ENCODE measurements at places on chromosomes 5 and 9. TPM values are rescaled to one million over a fixed set of nuclear protein-coding genes. Genes with fewer than 3 reads are reported as not detected.
A peak's percentile ranks its signal among the peaks of the same experiment; 100 is the strongest.

DNA sequence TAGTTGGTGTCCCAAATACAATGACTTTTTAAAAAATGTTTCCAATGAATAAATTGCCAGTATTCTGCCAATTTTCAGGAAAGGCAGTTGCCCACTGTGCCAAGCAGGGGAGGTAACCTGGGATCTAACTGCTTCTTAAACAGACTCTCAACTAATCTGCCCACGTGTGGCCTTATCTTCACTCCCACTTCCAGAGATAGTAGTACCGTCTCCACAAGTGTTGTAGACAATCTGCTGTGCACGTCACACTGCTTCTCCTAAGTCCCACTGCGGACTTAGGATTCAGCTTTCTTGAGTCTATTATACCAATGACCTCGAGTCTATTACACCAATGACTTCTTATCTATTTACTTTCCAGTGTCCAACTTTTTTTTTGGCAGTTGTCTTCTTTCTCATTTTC lies 21.2 kb downstream of the POU4F3 start:
- DNase-seq = no peak

GRCh38 chr9:20095430-20096092 lies 306.7 kb upstream of the SLC24A2 start:
- no peak for DNase-seq

- no peak for DNase-seq
Measured at GRCh38 chr5:135029477-135030122, 4.4 kb downstream of the PITX1 start.

DNA sequence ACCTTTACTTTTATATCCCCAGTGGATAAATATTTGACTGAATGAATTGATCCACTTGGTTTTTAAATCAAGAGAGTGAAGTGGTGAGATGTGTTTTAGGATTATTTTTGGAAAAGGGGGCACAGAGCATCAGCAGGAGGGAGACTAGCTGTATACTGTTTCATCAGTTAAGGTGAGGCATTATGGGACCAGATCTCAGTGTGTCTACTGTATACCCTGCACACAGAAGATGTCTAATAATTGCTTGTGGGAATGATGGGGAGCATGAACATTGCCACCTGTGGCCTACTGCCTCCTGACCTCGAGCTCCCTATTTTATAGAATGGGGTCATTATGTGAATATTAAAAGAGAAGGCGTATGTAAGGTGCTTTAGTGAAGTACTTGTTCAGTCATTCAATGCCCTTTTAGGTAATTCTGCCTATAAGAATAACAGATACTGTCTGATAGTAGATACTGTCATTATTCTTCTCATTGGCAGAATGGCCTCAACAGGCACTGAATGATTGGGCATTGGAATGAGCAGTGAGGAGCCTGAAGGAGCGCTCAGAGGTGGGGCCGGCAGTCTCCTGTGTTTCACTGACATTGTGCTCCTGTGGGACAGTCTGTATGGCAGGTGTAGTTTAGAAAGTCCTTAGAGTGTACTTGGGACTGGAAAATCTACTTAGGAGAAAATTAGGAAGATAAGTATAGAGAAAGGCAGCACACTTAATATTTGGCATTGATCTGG lies 47.4 kb upstream of the FAM120AOS start:
- DNase-seq = no peak

- DNase-seq = no peak
Measured at GRCh38 chr9:109213285-109214121, 46.5 kb upstream of the FRRS1L start.

GRCh38 chr5:38467353-38468040 lies 88.9 kb downstream of the LIFR start:
- peak; percentile 84 for DNase-seq

DNA sequence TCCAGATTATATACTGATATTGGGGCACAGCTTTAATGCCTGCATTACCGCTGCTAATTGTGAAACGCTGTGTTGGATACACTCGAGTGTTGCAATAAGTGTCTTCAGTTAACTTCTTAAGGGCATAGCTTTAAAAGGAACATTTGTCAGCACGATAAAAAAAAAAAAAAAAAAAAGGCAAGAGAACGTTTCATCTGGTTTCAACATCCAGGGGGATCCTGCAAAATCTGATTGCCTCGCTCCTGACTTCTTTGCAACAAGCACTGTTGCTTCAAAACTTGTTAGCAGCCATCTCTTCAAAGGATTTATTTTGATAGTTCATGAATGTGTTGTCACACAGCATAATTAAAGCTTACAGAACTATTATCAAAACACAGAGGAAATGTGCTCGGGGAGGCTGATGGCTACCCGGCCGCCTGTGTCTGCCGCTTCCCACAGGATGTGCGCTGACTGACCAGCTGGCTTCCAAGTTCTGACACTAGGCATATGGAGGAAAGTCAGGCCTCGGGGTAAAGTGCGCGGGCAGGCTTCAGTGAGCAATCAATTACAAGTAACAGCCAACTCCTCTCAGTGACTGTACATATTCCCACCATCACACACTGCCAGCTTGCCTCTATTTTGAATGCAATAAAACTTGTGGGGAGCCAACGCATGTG lies 77.7 kb downstream of the EBF1 start:
- peak; percentile 75 for DNase-seq

GRCh38 chr5:147303976-147304375 lies 69.2 kb downstream of the STK32A start:
- DNase-seq = no peak

- DNase-seq = no peak
Measured at GRCh38 chr9:132543960-132544359, 38.4 kb upstream of the BARHL1 start.

DNA sequence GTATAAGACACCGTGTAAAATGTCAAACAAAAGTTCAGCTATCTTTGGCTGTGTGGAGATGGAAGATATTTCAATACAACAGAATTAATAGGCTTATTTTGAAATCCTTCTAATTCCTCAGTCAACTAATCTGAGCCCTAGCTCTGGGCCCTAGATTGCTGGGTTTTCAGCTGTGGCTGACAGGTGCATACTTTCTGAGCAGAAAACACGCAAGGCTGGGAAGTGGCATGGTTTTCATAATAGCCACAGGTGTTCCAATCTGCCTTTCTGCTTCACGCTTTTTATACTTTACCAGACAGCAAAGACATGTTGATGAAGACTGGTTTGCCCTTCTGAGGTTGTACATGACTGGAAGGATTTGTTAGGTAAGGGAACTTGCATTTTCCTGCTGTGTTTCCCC lies 20.7 kb upstream of the XPA start:
- DNase-seq = no peak

GRCh38 chr9:137454597-137455358 lies 4.4 kb downstream of the NSMF start:
- DNase-seq = peak; percentile 81

DNA sequence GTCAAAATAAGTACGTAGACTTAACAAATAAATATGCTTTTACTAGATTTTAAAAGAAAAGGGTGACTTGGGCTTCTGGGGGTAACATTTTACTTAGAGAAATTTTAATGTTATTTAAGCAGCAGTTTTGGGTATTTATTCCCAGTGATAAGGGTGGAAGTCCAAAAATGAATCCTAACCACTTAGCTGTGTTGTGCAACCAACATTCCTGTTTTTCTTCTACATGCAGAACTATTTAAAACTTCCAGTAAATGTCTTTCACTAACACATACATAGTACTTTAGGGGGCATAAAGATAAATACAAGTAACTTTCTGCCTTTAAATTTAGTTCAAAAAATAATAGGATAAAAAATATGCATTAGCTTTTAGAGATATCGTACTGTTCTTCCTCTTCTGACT lies 436.7 kb downstream of the CTNND2 start:
- no peak for DNase-seq

GRCh38 chr5:112205846-112206245 lies 213.2 kb downstream of the EPB41L4A start:
- no peak for DNase-seq

- no peak for DNase-seq
Measured at GRCh38 chr5:72767289-72768010, 49.0 kb upstream of the TNPO1 start.

GRCh38 chr5:170297589-170298462 lies at the start of gene LCP2:
Gene LCP2, minus strand, starts transcription at chr5:170297777. Its CDS starts 166 bp downstream, at chr5:170297611.
- DNase-seq = peak; percentile 59

- no peak for DNase-seq
Measured at GRCh38 chr5:178335302-178336030, 102.9 kb upstream of the PHYKPL start.

DNA sequence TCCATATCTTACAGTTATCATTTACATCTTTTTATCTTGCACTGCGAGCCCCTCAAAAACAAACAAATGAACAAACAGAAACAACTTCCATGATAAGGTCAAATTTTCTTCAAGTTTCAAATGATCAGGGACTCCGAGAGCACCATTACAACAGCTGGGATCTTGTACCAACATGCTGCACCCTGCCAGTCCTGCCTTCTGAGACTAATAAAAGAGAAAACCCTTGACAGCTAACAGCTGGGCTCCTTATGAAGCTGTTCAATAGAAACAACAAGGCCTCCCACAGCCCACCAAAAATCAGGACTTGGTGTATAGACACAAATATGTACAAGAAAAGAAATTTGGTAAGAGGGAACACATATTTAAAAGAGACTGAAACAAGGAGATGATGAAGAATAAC lies 985.3 kb upstream of the DMAC1 start:
- no peak for DNase-seq

DNA sequence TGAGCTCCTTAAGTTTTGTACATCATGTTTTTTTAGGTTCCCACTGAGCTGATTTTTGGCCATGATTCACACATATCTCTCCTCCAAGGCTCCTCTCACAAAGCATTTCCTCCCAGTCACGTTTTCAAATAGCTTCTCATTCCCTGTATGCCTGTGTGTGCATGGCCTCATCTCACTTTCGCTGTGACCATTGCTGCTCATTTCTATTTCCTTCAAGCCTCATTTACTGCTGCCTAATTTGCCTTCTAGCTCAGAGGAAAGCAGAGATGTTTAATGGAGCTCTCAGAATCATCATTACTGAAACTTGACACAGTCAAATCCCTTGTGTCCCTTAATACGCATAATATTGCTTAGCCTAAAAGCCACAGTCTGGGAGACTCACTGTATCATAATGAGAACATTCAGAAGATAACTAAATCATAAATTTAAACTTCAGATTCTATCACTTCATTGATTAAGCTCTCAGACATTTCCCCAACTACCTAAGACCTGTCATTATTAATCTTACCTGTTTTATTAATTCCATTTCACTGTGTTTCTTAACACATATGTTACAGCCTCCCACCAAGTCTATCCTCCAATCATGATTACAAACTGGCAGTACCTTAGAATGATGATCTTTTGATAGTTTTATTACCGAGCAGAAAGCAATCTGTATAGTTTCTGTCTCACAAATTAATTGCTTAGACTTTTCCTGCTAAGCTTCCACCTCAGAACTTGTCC lies 278.3 kb upstream of the PTGER4 start:
- DNase-seq = no peak

GRCh38 chr9:21286659-21287058 lies 18.5 kb downstream of the IFNA5 start:
- DNase-seq = no peak

DNA sequence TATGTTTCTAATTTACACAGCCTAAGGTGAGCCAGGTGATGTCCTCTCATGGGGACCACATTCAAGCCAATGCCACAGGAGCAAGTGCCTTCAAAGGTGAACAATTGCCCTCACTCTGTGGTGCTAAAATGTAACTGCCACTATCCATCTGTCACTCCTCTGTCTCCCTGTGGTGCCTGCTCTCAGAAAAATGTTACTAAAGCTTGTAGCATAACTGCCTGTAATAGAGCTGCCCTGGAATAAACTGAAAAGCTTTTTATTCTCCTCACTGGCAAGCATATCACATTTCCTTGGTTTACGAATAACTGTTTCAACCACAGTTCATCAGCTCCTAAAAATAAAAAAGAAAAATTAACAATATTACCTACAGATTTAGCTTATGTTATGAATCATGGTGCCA lies 142.4 kb downstream of the ST8SIA4 start:
- no peak for DNase-seq

- no peak for DNase-seq
Measured at GRCh38 chr5:174953871-174954270, 229.5 kb downstream of the MSX2 start.

SPATA31E1 gene
- total RNA-seq = not detected

SHISAL2B gene
- not detected for total RNA-seq

C9orf57 gene
- total RNA-seq = not detected

DMRT2 gene
- 0.36 TPM for total RNA-seq

FBP1 gene
- 5.6 TPM for total RNA-seq

UGT3A2 gene
- total RNA-seq = not detected

ADCY2 gene
- total RNA-seq = 4.3 TPM

KIF3A gene
- total RNA-seq = 19.9 TPM
